Hematopoietic multipotent progenitor cell treated with erythropoietin and hydrocortisone succinate and interleukin-3 and kit ligand, for 8 days (in vitro differentiated cells): ENCODE measurements at places on chromosomes 7 and 10.

GRCh38 chr10:124105594-124105993, 12.2 kb upstream of the CHST15 start:
- no peak for DNase-seq

DNA sequence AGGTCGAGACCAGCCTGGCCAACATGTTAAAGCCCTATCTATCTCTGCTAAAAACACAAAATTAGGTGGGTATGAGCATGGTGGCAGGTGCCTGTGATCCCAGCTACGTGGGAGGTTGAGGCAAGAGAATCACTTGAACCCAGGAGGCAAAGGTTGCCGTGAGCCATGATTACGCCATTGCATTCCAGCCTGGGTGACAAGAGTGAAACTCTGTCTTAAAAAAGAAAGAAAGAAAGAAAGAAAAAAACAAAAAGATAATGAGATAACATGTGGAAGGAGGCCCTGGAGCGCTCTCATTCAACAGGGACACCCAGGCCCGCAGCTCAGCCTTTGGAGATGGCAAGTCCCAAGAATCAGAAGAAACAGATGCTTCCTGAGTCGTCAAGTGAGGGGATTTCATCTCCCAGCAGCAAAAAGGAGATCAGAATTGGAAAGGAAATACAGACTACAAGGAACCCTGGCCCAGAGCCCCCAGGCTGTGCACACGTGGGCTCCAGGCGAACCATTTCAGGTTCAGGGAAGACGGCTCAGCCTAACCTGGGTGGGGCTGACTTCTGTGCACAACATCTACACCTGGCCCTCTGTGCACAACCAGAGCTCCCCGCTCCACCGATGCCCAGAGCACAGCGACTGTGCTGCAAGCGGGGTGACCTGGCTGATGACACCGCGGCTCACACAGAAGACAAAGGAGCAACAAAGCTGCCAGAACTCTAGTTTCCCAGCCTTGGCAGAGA, 33.3 kb downstream of the GNA12 start:
- DNase-seq: no peak

GRCh38 chr10:67612577-67613537, 83.1 kb downstream of the CTNNA3 start:
- no peak for DNase-seq

DNA sequence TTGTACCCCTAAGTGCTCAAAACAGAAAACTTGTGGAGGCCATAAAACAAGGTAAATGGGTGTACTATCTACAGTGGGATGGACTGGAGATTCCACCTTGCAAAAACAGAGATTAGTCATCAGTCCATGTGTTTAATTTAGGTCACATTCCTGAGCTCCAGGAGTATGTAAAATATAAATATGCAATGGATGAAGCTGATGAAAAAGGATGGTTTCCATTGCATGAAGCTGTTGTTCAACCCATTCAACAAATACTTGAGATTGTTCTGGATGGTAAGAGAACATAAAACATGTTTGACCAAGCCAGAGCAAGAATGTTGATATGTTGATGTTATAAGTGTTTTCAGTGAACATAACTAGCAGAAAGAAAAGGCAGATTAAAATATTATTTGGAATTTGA, 14.6 kb downstream of the ASB15 start:
- DNase-seq: no peak

DNA sequence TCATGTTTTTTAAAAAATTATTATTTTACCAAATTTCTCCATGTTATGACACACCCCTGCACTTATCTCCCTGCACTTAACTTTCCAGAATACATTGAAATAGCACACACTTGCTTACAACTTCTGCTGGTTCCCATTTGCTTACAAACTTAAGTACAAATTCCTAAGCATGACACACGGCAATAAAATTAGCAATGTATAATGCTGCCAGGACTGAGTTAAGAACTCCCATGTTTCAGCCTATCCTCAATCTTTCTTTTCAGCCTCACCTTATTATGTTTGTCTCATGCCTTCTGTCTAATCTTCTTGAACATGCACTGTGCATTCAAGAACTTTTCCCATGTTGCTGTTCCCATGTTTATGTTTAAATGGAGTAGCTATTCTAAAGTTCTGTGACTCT, 40.8 kb downstream of the PRPS1L1 start:
- DNase-seq: no peak

- no peak for DNase-seq
Observed at GRCh38 chr7:3210531-3210930, 90.5 kb upstream of the SDK1 start.

- no peak for DNase-seq
Observed at GRCh38 chr7:37728747-37729146, 45.2 kb downstream of the GPR141 start.

DNA sequence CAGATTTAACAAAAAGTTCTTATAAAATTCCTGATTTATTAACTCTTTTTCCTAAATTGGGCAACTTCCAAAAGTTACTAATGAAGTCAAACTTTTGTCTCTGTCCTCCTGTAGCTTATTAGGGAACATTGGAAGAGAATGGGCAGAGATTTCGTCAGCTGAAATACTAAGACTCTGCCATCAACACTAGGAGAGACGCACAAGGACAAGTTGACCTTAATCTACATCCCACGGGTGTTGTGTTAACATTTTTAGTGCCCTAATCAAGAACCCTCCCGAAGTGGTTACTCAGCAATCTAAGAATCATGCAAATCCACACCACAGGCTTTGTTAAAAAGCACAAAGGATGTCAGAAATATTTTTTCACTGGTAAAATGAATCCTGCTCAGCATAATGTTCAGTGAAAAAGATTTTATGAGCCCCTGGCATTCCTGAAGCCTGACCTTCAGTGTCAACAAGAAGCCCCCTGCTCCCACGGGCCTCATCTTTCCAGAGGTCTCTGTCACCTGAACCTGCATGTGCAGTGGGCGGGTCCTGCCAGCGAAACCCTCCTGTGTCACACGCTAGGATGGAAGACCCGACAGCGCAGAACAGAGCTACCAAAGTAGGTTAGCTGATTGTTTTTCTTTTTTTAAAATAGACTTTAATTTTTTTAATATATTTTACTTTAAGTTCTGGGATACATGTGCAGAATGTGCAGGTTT, 70.6 kb upstream of the AKR1E2 start:
- no peak for DNase-seq

DNA sequence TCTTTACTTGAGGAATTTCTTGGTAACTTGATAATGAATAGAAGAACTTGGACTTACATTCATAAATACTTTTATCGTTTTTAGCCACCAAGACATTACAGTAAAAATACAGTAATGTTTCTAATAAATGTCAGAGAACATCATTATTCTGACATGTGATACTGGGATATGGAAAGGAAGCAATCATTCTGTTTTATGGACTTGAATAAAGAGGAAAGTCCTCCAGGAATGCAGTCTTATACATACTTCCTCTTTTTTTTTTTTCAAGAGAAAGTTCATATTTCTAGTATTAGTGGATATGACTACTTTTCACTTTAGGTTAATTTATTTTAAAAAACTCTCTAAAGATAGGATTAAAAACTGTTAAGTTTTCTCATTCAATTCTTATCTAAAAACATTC, 220.0 kb upstream of the SEMA3C start:
- DNase-seq: no peak

GRCh38 chr7:24870766-24871165, 109.2 kb downstream of the OSBPL3 start:
- DNase-seq: no peak

- no peak for DNase-seq
Observed at GRCh38 chr10:52950578-52950977, 178.0 kb upstream of the MBL2 start.

- no peak for DNase-seq
Observed at GRCh38 chr10:10811562-10811961, 206.1 kb upstream of the CELF2 start.

GRCh38 chr7:4307316-4308204, 374.5 kb upstream of the FOXK1 start:
- DNase-seq: no peak

- peak; percentile 5 for DNase-seq
Observed at GRCh38 chr10:102492983-102493382, 9.5 kb downstream of the ACTR1A start.

DNA sequence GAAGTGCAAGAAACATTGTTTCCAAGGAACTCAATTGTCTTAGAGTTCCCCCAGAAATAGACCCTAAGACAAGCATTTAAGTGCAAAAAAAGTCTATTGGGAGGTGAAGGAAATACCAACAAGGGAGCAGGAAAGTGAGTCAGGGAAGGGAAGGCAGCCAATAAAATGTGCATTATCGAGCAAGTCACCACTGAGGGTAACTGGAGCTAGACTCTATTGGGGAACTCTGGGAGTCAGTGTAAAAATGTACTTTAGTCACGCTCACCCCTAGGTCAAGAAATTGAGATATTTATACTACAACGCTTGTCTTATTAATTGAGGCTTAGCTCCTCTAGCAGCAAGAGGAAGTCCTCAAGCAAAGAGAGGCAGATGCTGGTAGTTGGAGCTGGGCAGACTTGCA, 137.7 kb downstream of the RTKN2 start:
- DNase-seq: no peak

- DNase-seq: no peak
Observed at GRCh38 chr10:121613456-121613855, 15.2 kb upstream of the FGFR2 start.

- DNase-seq: no peak
Observed at GRCh38 chr7:124514471-124514870, 251.1 kb downstream of the GPR37 start.

DNA sequence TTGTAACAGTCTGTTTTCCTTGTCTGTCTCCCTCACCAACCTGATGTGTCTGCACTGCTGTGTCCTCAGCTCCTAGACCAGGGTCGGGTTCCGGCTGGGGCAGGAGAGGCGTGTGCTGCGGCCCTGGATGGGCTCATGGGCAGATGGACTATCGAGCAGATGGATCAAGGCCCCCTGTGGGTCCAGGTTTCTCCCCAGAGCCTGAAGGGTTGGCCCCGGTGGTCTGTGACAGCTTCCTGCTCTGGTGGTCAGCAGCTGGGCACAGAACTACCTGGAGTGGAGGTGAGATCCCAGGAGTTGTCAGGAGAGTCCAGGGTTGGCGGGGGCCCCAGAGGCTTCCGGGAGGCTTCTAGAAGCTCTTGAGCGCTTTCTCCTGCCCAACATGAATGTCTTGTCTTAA, 75.1 kb downstream of the GRK5 start:
- no peak for DNase-seq

GRCh38 chr10:52609626-52610240, 162.9 kb downstream of the MBL2 start:
- no peak for DNase-seq

GRCh38 chr10:3346851-3347250, 174.3 kb upstream of the PITRM1 start:
- no peak for DNase-seq

DNA sequence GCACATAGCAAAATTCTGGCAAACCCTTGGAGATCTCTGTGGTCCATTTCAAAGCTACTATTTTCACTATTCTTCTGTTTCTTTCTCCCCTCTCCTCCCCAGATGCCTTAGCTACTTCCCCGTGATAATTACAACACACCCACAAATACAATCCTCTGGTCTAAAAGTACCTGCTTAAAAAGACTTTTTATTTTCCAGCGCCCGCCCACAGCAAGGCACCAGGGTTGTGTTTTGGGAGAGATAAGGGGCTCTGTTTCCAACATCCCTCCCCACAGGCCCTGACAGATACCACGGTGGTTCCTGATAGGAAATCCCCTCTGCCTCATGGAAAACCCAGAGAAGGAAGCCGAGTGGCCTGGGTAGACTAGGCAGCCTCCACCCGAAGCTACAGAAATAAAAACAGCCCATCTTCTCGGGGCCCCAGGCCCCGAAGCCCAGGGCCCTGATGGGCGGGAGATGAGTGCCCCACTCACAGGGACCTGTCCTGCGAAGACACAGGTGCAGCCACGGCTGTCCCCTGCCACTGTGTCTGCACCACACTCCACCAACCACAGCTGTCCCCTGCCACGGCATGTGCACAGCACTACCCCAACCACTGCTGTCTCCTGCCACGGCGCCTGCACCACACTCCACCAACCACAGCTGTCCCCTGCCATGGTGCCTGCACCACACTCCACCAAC, 19.7 kb downstream of the CALML5 start:
- DNase-seq: peak; percentile 98

- no peak for DNase-seq
Observed at GRCh38 chr10:113825791-113826190, 28.1 kb downstream of the DCLRE1A start.

DNA sequence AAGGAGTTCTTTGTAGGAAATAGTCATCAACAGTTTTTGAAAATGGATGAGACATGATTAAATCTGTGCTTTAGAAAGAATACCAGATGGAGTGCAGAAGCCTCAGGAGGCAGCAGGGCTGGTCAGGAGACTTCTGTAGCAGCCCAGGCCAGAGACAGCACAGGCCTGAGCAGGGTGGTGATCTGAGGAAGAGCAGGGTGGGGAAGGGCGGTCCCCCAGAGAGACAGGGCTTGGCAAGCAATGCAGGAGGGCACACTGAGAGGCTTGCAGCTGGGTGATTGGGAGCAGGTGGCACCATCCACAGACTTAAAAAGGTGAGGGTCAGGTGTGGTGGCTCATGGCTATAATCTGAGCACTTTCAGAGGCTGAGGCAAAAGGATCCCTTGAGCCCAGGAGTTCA, 4.3 kb upstream of the SMKR1 start:
- DNase-seq: no peak

DNA sequence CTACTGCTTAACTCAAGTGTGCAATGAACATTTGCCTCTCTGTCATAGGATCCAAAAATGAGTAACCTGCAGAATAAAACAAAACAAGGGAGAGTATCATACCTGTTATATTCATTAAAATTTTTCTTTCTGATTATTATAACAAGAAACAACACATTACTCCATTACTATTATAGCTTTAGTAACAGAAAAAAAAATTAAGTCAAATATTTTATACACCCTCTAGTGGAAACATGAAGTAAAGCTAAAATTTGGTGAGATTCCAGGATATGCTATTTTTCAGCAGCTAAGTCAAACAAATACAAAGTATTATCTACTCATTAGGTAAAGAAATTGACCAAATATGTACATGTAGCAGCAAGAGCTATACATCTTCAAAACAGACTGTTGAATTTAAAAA, 56.3 kb downstream of the PDZD8 start:
- DNase-seq: peak; percentile 47

DNA sequence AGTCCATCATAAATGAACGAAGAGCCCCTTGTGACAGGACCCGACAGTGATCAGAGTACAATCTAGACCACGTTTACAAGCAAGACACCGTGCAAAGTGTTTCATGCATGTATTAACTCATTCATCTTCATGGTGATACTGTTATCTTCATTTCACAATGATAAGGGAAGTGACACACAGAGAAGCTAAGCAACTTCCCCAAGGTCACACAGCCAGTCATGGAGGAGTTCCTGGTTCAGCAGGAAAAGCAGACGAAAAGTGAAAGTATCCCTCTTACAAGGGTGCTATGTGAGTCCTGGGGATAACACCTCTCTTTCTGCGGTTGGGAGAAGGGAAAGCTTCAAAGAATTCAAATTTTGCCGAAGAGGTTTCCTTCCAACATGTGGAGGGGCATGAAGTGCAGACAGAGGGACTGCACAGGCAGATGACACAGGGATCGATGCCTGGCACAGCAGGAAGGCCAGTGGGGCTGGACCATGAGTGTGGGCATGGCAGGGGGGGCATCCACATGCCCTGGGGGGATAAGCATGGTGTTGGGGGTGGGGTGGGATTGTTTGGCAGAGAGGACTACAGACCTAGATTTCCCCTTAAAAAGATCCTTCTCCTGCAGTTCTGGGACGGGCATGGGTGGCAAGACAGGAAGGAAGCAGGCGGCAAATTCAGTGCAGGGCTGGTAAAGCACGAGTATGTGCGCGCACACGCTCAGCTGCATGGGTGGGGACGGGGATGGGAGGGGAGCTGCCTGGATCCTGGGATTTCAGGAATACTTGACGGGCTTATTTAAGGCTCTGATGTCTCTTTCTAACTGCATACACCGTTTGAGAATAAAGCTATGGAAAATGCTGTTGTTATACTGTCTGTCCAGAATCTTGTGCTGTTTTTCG, 33.5 kb upstream of the DDC start:
- DNase-seq: no peak

GRCh38 chr10:131849591-131850382, 51.0 kb upstream of the PPP2R2D start:
- no peak for DNase-seq
